Activated naive CD4-positive, alpha-beta T cell (primary cell): ENCODE measurements at places on chromosomes 2 and 18.

DNA sequence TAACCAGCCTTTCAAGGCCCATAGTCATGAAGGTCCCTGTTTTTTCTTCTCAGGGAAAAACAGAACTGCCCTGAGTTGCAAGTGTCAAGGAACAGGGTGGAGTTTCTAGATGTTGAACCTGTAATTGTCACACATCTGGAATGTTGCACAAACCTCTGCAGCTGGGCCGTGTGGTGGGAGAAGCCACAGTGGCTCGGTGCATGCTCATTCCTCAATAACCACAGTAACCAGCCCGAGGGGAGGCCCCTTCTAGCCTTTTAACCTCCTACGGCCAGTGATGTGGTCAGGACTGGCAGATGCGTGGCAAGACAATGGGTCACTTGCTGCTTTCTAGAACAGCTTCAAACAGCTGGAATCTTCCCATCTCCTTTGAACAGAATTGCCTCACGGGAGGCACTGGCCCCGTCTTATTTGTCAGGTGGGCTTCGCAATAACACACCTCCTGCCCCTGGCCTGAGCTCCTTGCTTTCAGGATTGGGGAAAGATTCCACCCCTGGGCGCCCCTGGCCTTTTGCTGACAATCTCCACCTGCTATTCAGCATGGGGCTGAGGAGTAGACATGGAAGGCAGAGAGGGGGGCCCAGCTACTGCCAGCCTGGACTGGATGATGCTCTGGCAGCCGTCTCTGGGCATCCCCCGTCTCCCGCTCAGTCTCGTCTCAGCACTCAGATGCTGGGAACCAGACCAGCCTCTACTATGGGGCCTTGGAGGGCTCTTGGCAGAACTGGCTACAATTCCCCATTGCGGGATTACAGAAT, 102.9 kb downstream of the KLHL29 start:
- DNase-seq, result no peak

DNA sequence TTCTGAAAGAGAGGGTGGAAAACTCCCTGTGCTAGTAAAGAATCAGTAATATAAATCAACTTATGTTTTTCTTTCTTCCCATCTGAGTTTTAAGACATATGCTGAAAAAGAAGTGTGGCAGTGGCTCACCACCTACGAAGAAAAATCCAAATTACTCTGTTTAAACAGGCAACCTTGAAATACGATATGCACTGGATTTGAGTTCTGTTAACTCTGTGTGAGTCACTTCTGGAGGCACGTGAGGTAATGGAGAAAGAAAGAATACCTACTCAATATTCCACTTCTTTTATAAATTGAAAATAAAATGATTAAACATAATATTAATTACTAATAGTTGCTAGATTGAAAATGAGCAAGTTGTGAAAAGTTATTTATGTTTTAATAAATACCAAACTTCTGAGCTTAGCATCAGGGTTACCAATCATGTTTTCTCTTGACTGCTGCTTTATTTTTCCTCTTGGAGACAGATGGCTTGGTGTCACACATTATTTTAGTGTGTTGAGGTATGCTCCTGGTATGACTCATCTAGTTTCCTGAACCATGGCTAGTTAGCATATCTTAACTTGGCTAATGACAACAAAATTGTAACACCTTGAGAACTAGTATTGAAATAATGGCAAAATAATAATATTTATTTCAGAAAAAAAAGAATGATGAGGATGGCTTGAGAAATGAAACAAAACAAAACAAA, 1705.5 kb upstream of the PIK3C3 start:
- no peak for DNase-seq

DNA sequence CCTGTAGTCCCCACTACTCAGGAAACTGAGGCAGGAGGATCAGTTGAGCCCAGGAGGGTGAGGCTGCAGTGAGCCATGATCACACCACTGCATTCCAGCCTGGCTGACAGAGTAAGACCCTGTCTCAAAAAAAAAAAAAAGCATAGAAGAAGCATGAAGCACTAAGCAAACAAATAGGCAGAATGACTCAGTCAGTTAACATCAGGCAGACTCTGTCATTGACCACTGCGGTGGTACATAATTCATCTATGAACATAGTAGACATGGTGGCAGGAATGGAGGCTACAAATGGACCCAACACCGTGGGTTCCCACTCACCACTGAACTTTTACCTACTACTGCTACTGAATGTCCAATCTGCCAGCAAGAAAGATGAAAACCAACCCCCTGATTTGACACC, 7.6 kb upstream of the ASXL2 start:
- DNase-seq, result no peak

- DNase-seq, result no peak
Observed at GRCh38 chr2:129689653-129690448, 289.6 kb upstream of the RAB6C start.

GRCh38 chr2:192932376-192932775, 737.6 kb upstream of the TMEFF2 start:
- DNase-seq, result no peak

DNA sequence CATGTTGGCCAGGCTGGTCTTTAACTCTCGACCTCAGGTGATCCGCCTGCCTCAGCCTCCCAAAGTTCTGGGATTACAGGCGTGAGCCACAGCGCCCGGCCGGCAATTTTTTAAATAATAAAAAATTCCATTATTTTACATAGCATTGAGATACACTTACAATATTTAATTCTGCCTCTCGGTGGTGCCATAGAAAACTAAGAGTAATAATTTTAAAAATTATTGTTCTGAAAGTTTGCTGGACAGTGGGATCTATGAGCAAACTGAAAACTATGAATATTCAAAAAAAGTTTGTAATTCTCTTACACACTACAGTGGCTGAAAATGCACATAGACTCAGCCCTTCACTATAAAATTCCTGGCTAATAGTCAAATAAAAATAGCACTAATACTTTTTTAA, 90.9 kb upstream of the STON1 start:
- no peak for DNase-seq

GRCh38 chr2:119112230-119112629, 46.3 kb downstream of the C1QL2 start:
- no peak for DNase-seq

GRCh38 chr2:238305965-238306671, 14.2 kb upstream of the TRAF3IP1 start:
- no peak for DNase-seq

DNA sequence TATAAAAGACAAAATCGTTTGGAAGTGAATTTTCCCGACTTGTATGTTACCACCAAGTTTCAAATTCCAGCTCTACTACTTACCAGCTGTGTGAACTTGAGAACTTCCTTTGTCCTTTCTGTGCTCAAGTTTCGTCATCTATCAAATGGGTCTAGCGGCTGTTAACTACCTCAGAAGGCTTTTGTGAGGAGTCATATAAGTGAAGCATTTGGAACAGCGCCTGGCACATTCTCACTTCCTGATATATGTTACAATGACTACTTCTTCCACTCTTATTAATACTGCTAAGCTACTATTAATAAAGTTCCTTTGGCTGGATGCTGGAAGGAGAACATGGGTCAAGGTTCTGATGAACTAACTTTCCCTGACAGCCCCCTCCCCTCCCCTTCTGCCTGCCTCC, 104.5 kb downstream of the MEIS1 start:
- no peak for DNase-seq

- peak; percentile 54 for DNase-seq
Observed at GRCh38 chr18:13217466-13217961, 1.0 kb upstream of the LDLRAD4 start.

GRCh38 chr2:38556006-38556801, 46.5 kb downstream of the HNRNPLL start:
- no peak for DNase-seq

- DNase-seq, result no peak
Observed at GRCh38 chr2:27307545-27308358, 493 bp downstream of the UCN start.

- no peak for DNase-seq
Observed at GRCh38 chr2:12877761-12878160, 161.0 kb downstream of the TRIB2 start.

DNA sequence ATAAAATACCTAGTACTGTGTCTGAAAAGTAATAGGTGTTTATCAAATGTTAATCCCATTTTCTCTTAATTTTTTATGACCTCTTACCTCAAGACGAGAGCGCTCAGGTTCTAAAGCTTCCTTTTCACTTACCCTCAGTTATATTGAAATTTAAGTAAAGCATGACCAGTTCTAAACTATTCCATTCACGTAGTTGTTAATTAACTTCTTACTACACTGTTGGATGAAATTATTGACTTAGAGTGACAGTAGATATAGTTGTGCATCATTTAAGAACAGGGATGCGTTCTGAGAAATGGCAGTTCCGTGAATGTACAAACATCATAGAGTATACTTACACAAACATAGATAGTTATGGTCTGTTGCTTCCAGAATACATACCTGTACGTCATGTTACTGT, 20.1 kb upstream of the HTR2B start:
- DNase-seq, result no peak

GRCh38 chr2:79434362-79434761, 78.5 kb upstream of the CTNNA2 start:
- no peak for DNase-seq

DNA sequence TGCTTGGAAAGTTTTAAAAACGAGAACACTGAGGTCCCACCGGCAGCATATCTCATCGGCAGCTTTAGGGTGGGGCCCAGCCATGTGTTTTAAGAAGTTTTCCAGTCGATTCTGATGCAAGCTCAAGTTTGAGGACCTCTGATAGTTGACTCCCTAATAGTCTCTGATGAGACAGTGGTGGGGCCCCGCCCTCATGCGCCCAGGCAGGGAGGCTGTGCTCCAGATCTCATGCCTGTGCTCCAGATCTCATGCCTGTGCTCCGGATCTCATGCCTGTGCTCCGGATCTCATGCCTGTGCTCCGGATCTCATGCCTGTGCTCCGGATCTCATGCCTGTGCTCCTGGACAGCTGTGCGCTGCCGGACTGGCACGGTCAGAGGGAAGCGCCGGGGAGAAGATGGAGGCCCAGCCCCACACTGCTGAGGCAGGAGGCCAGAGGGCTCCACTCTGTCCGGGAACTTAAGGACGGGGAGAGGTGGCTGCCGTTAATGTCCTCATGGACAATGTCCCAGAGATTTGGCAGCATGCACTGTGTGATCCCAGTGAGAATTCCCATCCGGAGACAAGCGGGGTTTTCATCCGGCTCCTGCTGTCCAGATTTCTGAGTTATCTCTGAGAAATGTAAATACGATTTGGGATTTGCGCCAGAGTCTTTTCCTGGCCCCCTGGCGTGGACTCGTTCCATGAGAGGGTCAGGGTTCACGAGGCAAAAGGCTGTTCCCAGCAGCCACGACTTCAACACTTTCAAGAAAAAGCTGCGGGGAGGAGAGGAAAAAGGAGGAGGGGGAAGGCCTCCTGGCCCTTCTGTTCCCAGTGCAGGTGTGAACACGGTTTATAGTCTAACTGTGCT, 9.4 kb upstream of the COLEC11 start:
- DNase-seq, result no peak

DNA sequence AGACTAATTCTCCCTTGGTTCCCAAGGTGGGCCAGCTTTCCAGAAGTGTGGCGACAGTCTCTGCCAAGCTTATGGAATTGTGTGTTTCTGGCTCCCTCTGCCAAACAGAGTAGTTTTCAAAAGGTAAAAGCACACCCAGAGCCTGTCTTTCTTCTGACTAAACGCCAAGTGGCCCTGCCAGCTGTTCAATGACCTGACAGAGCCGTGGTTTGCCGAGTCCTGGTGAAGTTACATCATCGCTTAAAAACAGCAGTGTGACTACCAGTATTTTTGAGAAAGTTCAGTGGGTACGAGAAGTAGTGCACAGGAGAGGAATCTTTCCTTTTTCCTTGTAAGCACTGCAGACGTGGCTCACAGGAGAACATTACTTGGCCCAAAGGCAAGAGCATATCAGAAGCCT, 1.9 kb downstream of the PER2 start:
- no peak for DNase-seq

- no peak for DNase-seq
Observed at GRCh38 chr2:166900700-166901099, 12.4 kb downstream of the XIRP2 start.

DNA sequence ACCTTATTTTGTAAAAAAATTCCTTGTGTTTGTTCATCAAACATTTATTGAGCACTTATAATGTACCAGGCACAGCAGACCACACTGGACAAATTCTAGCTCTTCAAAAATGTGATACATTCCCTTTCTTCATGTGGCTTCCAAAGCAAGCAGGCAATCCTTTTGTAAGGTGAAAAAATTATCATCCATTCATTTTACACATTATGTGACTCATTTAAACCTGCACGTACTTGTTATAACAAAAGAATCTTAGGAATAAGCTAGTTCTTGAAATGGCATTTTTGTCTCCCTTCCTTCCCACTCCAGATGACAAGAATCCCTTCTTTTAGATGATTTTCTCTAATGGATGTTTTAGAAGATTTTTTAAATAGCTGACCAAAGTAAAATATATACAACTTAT, 104.6 kb downstream of the KLF7 start:
- DNase-seq, result no peak

GRCh38 chr2:226136739-226137138, 662.9 kb downstream of the IRS1 start:
- no peak for DNase-seq
